ENCODE measurements at places on chromosomes 1 and 21.
A peak's percentile ranks its signal among the peaks of the same experiment; 100 is the strongest.

DNA sequence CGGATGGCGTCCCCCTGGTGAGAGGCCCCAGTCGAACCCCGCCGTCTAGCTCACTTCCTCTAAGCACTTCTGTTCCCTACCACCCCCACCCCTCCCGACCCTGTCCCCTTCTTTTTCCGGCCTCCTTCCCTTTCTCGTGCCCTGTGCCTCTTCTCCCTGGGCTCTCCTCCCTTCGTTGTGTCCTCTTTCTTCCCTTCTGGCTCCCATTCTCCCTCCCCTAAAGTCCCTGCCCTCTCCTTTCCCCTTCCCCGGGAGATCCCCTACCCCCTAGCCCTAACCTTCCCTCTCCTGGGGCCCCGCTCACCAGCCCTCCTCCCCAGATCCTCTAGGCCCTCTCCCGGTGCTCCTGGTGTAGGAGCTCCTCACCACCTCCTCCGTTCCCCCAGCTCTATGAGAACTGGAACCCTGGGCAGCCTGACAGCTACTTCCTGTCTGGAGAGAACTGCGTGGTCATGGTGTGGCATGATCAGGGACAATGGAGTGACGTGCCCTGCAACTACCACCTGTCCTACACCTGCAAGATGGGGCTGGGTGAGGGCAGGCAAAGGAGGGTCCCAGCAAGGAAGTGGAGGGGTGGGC, 15.9 kb downstream of the BCAN start:
- DNase-seq = no peak

DNA sequence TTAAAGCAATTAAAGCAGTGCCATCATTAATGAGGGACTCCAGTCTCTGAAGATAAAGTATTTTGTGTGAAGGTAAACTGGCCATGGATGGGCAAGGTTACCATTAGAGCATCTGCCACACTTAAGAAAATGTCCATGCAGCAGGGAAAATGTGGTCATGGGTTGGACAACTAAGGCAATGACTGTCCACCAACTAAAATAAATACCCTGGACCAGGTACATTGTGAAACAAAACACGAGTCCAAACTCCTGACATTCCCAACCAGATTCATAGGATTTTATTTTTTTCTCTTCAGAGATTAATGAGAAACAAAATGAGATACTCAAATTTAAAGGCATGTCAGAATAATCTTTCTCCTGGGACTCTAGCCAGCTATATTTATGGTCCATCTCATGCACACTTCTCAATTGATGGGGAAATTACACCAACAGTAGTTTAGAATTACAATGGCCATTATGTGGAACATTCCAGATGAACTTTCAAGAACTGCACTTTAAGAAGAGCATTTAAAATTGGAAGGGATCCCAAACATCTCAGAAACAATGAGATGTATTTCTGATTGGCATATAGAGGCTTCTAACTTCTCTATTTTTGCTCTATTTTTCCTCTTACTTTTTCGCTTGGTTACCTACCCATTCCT, 8.1 kb downstream of the GBP7 start:
- no peak for DNase-seq

GRCh38 chr1:244865028-244865371, 657 bp upstream of the HNRNPU start:
- DNase-seq = peak; percentile 43

GRCh38 chr1:5911157-5911556, 81.1 kb downstream of the NPHP4 start:
- DNase-seq = no peak

GRCh38 chr1:14944471-14944985, 209.0 kb upstream of the TMEM51 start:
- DNase-seq = no peak

GRCh38 chr1:25649505-25650288, 33.1 kb downstream of the MAN1C1 start:
- DNase-seq = no peak

GRCh38 chr1:97693601-97694000, 227.2 kb downstream of the DPYD start:
- DNase-seq = no peak

DNA sequence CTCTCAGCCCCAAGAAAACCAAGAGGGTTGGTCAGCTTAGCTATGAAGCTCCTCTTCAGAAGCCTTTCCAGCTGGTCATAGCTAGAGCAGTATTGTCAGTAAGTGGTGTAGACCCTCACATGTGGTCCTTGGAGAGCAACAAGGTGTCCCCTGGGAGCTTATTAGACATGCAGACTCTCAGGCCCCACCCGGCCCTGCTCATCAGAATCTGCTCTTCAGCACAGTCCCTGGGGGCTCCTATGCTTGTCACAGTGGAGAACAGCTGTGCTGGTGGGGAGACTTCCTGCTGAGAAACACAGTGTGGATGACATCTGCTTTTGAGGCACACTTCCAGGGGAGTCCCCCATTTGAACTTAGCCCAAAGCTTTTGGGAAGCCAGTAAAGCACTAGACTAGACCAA, 21.9 kb upstream of the NEK2 start:
- no peak for DNase-seq

GRCh38 chr1:193479187-193479586, 292.8 kb upstream of the B3GALT2 start:
- DNase-seq = peak; percentile 70
